ENCODE measurements at places on chromosomes 2 and 18.

DNA sequence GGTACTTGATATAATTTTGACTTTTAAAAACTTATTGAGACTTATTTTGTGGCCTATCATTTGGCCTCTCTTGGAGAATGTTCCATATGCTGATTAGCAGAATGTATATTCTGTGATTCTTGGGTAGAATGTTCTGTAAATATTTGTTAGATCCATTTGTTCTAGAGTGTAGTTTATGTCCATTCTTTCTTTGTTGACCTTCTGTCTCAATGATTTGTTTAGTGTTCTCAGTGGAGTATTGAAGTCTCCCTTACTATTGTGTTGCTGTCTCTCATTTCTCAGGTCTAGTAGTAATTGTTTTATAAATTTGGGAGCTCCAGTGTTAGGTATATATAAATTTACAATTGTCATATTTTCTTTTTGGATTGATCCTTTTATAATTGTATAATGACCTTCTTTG lies 349.6 kb upstream of the CWC22 start:
- DNase-seq, result no peak

GRCh38 chr2:128028668-128029054 lies 802 bp upstream of the SAP130 start:
- no peak for DNase-seq

GRCh38 chr2:198175271-198175670 lies 370.9 kb downstream of the PLCL1 start:
- no peak for DNase-seq

DNA sequence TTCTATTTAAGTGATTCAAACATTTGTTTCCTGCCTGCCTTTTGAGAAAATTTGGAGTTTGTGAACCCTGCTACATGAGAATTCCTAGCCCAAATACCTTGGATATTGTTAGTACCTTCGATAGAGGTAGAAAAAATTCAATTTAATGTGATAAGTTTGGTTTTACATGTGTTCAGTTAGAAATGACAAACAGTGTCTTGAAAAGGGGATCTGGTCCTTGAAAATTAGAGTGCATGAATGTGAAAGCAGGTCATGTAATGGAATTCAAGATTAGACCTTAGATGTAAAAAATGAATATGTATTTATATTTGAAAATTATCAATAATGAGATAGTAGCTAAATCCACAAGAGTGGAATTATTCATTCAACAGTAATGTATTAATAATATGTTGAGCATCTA lies 70.5 kb downstream of the PIK3C3 start:
- no peak for DNase-seq

- DNase-seq, result no peak
Measured at GRCh38 chr2:31238126-31238905, 4.4 kb downstream of the EHD3 start.
